NCI-H187 (cell line): ENCODE measurements at places on chromosomes 6 and 20.
A peak's percentile ranks its signal among the peaks of the same experiment; 100 is the strongest.

GRCh38 chr6:53095716-53096115, 30.5 kb downstream of the FBXO9 start:
- no peak for DNase-seq

GRCh38 chr6:51265426-51265825, 446.8 kb downstream of the TFAP2B start:
- no peak for DNase-seq

GRCh38 chr6:74932232-74932888, 273.5 kb downstream of the COL12A1 start:
- DNase-seq, result peak; percentile 28

- DNase-seq, result no peak
Measured at GRCh38 chr6:161227004-161227960, 46.6 kb downstream of the AGPAT4 start.

DNA sequence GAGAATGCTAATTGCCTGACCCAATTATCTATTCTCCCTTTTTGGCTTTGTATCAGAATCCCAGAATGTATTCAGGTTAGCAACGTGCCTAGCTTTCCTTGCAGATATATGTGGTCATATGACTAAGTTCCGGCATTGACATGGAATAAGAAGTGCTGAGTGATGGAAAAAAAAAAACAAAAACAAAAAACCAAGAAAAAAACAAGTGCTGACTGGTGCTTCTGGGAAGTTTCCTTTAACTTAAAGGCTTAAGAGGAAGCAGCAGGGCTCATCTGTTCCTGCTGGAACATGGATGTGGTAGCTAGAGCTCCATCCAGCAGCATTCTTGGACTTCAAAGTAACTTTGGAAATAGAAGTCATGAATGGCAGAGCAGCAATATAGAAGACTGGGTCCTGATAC, 10.4 kb upstream of the RPF2 start:
- DNase-seq, result no peak

- no peak for DNase-seq
Measured at GRCh38 chr6:107582086-107582485, 92.2 kb downstream of the SOBP start.

DNA sequence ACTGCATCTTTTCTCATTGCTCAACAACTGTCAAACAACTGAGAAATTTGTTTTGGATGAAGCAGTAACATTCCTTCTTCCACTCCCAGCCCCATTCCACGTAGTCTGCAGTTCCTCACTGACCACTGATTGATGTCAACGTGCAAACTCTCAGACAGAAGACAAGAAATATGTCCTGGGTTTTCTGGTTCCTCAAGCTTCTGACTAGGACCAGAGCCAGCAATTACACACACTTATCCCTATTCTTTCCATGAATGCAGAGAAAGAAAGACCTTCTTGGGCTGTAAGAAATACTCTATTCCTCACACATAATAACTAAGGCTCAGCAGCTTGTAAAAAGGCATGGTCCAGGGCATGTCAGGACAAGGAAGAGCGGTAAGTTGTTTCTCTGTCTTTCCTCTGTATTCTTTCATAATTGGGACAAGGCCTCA, 790.1 kb upstream of the SLC35B3 start:
- no peak for DNase-seq

GRCh38 chr20:58416835-58417234, 27.8 kb downstream of the VAPB start:
- no peak for DNase-seq

DNA sequence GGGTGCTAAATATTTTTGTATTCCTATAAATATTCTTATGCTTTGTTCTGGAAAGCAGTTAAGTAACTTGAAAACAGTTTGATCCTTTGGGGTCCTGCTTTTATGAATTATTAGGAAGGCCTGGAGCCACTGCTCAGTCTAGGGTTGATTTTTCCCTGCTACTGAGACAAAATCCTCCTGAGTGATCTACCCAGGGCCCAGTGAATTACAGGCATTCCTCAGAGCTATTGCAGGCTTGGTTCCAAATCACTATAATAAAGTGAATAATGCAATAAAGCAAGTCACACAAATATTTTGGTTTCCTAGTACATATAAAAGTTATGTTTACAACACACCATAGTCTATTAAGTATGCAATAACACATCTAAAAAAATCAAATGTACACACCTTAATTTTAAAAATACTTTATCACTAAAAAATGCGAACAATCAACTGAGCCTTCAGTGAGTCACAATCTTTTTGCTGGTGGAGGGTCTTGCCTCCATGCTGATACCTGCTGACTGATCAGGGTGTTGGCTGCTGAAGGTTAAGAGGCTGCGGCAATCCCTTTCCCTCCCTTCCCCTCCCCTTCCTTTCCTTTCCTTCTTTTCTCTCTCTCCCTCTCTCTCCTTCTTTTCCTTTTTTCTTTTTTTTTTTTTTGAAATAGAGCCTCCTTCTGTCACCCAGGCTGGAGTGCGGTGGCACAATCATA, 43.0 kb downstream of the DNAAF9 start:
- no peak for DNase-seq

GRCh38 chr20:4546786-4547185, 174.9 kb upstream of the PRND start:
- DNase-seq, result no peak

- DNase-seq, result no peak
Measured at GRCh38 chr6:30548375-30548774, 7.9 kb downstream of the GNL1 start.

GRCh38 chr6:157677235-157677634, 145.8 kb upstream of the SNX9 start:
- no peak for DNase-seq

DNA sequence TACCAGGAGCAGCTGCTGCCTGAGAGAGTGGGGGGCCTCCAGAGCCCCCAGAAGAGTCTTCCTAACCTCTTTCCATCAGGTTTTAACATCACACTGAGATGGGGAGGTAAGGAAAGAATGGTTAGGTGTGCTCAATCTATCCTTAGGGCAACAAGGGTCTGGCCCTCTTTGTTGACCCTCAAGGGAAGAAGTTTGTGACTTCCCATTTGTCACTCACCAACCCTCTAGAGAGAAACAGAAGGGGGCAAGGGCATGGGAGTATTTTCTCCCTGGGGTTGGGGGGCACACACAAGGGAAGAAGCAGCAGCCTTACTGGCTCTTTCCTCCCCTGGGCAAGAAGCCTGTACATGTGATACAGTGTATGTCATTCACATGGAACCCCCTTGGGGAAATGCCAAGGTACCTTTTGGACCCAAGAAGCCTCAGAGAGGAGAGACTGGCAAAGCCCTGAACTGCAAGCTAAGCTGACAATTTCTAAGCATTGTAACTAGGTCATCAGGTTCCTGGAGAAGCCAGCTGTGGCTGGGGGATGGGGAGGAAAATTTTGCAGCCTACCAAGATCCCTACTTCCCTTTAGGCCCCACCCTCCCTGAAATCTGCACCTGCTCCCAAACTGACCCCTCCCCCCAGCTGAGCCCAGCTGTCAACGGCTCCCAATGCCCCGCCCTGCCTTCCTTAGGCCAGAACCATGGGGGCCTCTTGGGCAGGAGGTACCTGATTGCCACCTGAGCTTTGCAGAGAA, 14.5 kb downstream of the BCL2L1 start:
- peak; percentile 94 for DNase-seq

DNA sequence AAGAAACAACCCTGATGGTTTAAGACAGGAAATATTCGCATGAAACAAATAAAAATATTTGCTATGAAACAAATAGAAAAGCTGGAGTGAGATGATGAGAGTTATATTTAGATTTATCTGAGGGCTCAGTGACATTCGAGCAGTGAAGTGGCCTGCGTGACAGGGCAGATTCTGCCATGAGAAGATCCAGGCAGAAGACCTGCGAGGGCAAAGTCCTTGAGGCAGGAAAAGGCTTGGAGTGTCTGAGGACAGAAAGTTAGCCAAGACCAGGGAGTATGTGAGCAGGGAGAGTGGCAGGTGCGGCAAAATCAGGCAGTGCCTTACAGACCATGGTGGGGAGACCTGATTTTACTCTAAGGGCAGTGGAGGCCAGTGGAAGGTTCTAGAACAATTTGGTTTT, 66.9 kb upstream of the RIN2 start:
- no peak for DNase-seq

GRCh38 chr6:10658910-10659698, 35.3 kb downstream of the C6orf52 start:
- no peak for DNase-seq

DNA sequence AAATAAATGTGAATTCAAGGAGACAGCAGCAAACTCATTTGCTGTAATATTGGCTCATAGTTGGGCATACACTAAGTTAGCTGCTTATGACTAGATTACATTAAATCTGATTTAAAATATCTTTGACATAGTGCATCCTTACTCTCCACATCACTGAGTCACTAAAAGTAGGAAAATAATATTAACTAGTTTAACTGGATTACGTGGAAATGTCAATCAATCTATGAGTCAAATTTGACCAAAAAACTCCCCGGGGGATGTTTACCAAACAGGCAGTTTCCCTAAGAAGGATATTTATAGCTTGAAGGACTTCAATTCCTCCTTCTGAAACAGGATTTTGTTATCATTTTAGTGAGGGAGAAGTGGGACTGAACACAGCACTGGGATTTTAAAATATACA, 366.5 kb downstream of the ESR1 start:
- DNase-seq, result no peak

- DNase-seq, result no peak
Measured at GRCh38 chr6:12324099-12324498, 33.9 kb downstream of the EDN1 start.

GRCh38 chr6:167512696-167513375, 187.9 kb downstream of the TTLL2 start:
- no peak for DNase-seq

DNA sequence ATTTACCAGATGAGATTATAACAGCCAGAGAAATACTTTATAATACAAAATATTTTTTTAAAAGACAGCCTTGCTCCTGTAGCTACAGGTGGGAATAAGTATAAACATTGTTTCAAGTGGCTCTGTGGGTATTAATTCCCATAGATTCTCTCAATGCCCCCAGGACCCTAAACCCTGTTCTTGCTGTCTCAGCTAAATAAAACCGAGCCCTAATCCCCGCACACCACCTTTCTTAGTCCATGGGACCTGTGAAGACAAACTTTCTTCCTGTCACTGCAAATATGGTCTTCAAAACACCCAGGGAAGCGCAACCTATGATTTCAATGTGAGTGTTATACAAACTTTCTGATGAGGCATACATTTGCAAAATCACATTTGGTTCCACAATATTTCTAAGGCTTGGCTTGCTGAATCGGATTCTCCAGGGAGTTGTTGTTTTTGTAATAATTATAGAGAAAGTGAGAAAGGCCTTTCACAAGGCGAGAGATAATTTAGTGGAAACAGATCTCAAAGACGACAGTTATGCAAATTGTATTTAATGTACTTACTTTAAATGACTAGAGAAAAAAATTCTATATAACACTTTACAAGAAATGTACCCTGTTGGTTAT, 11.1 kb downstream of the SMLR1 start:
- DNase-seq, result no peak

DNA sequence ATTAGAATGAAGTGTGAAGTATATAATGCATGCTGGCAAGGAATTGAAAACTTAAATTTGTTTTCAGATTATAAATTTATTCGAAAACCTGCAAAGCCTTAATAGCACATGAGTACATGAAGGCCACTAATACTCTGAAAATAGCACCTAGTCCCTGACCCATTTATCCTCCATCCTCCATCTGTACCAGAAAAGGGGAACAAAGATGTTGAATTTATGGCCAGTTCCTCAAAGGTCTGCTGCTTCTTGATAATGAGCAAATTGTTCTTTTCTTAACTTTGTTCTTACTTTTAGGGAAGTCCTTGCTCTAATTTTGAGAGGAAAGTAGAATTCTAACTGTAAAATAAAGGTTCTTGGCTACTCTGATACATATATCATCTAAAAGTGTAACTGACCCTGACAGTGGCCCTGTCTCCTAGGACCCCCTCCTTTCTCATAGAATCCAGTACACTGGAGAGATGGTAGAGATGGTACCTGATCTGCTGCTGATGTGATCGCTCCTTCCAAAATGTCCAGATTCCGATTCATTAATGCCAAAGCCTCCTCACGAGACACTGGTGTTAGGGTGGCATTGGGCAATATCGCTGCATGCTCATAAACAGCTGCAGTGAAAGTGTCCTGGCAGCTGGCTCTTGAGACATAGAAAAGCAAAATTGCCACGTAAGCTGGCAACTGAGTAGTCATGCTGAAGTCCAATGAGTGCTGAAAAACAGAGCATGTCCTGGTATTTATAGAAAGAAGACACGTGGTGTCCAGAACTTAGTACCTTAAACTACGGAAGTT, at the start of gene VNN1:
TSS of gene VNN1 (minus strand) at position 704 of the 783 bp plus-strand sequence. CDS start at position 684, 20 bp downstream.
- no peak for DNase-seq

GRCh38 chr20:58162986-58163385, 65.5 kb downstream of the ANKRD60 start:
- no peak for DNase-seq

GRCh38 chr6:163438940-163439335, 24.4 kb downstream of the QKI start:
- no peak for DNase-seq

DNA sequence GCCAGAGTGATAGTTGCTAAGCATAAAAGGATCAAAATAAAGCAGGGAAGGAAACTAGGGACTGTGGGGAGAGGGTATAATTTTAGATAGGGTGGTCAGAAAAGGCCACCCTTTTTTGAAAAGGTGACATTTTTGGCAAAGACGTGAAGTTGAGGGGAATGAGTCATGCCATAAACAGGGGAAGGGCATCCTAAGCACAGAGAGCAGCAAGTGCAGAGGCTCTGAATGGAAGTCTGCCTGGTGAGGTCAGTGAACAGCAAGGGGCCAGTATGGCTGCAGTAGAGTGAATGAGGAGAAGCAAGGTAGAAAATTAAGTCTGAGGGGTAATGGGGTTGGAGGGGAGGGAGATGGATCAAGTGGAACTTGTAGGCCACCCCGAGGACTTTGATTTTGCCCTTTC, 2.4 kb downstream of the KLC4 start:
- no peak for DNase-seq

GRCh38 chr6:135854799-135855198, 3.3 kb downstream of the PDE7B start:
- DNase-seq, result no peak

DNA sequence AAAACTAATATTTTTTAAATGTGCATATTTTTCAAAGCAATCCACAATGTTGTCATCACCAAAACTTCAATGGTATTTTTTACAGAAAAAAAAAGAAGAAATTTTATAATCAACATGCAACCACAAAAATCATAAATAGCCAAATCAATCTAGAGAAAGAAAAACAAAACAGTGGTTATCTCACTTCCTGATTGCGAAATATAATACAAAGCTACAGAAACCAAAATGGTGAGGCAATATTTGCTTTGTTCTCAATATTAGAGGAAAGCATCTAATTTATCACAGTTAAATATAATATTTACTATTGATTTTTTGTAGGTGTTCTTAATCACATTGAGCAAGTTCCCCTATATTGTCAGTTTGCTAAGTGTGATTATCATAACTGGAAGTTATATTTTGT, 720.7 kb upstream of the ADGRB3 start:
- DNase-seq, result no peak

- DNase-seq, result no peak
Measured at GRCh38 chr6:12001706-12002435, 10.2 kb upstream of the HIVEP1 start.
